ENCODE measurements at places on chromosomes 5 and 9.

- no peak for DNase-seq
These were observed 150.6 kb upstream of the PITX1 start for GRCh38 chr5:135184646-135185045.

DNA sequence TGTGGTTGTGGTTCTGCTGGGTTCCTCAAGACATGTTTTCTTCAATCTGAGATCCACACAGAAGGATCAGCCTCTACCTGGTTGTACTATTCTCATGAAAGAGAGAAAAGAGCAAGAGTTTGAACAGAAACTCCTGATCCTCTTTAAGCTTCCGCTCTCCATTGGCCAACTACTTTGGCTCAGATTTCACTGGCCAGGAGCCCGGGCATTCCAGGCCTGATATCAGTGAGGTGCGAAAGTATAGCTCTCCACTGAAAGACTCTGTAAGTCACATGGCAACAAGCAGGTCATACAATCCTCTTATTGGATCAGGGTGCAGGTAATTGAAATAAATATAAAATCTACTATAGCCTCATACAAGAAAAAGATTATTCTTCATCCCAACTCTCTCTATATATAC is 920.5 kb downstream of the TLE4 start:
- DNase-seq: no peak

GRCh38 chr9:76785501-76785900 is 21.3 kb downstream of the PCA3 start:
- no peak for DNase-seq

- DNase-seq: no peak
These were observed 11.0 kb upstream of the SH3RF2 start for GRCh38 chr5:145925353-145925752.

DNA sequence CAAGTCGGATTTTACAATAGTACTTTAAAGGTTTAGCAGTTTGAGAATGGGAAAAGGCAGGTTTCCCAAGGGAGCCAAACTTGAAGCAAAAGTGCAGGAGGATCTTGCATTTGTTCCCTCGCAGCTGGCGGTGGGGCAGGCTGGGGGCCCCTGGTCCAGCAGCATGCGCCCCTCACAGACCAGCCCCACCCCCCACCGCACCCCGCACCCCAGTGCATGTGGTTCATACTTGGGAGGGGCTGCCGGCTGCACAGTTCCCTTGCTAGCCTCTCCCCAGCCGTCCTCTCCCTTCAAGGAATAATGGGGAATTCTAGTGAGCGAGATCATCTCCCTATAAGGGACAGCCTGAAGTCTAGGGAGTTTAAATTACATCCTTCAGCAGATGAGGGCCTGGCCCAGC is 273.1 kb upstream of the IRX2 start:
- no peak for DNase-seq

GRCh38 chr5:134086943-134087305 is 27.6 kb upstream of the TCF7 start:
- no peak for DNase-seq

GRCh38 chr5:155700333-155700732 is 626.6 kb upstream of the SGCD start:
- no peak for DNase-seq

- DNase-seq: no peak
These were observed 10.3 kb downstream of the GBGT1 start for GRCh38 chr9:133153227-133154096.

DNA sequence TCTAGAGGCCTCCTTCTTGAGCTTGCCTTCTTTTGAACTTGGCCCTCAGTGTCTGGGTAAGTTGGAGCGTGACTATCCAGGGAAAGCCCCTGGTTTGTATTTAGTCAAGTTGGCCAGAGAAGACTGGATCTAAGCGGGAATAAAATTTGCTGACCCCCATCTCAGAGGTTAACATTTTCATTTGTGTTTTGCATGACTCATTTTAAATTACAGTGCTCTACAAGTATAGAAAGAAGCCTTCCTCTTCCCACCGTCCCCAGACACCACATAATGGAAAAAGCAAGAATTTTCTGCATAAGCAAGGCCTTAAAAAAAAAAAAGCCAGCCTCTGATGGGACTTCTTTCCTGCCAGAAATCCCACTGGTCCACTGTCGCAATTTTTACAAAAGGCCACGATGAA is 27.2 kb downstream of the PIK3R1 start:
- DNase-seq: no peak

DNA sequence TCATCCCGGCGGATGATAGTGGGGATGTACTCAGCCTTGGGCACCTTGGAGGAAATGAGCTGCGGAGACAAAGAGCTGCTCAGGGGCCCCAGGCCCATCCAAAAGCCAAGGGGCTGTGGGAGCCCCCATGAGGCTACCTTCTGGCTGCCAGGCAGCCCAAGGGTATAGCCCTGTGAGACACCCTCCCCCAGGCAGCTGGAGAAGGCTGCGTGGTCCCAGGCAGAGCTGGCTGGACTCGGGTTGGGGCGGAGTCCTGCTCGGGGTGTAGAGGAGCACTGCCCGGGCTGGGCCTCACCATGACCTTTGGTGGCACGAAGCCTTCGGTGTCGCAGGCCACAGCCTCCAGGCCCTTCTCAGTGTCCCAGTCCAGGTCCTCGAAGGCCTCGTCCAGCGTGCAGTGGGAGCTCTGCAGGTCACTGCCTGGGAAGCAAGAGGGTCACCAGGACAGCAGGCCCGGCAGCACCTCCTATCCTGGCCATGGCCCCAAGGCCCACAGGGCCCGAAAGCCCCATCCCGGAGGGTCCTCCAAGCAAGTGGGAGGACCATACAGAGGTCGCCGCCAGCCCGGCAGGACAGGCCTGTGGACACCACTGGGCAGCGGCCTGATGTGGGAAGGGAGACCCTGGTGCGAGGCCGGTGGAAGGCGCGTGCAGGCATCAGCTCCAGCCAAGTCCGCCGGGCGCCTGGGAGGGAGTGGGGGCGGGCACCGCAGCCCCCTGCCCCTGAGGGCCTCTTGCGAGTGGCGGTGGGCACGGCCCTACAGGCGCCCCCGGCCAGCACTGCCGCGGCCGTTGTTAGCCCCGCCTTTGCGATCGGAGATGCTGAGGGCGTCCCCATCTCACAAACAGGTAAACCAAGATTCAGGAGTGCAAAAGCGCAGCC is 6.1 kb downstream of the NSMF start:
- no peak for DNase-seq

DNA sequence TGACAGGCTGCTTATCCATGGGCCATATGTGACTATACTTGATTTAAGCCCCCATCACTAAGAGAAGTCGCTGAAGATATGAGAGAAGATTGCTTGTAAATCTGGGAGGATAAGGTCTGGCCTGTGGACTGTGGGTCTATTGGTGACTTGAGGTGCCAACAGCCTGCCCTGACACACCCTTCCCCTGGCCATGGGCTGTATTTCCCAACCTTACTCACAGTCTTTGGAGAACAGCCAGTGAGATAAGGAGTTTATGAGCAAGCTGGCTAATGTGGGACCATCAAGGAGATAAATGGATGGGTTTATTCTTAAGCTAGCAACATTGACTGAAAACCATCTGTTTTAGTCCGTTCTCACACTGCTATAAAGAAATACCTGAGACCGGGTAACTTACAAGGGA is 231.3 kb downstream of the ZSWIM6 start:
- no peak for DNase-seq

GRCh38 chr9:70420441-70421271 is 6.2 kb upstream of the KLF9 start:
- no peak for DNase-seq

- no peak for DNase-seq
These were observed 80.6 kb upstream of the SIMC1 start for GRCh38 chr5:176157656-176158055.

DNA sequence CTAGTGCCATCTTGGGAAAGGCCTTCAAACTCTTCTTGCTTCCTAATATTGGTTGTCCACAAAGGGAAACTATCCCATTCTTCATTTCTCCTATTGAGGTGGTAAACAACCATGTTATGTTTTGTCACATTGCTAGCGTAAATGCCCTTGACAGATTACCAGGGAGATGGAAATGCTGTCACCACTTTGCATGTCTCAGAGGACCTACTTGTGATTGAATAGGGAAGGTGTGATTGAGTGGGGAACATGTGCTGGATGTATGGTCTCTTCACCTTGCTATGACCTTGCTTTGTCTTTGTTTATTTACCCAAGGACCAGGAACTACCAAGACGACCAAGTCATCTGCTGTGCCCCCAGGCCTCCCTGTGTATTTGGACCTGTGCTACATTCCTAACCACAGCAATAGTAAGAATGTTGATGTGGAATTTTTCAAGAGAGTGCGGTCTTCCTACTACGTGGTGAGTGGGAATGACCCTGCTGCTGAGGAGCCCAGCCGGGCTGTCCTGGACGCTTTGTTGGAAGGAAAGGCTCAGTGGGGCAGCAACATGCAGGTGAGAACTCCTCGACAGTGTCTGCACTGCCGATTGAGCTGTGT is 96.1 kb downstream of the MAP1B start:
- no peak for DNase-seq

GRCh38 chr5:133867341-133867740 is 101.1 kb downstream of the C5orf15 start:
- no peak for DNase-seq

GRCh38 chr5:124647352-124647751 is 99.1 kb downstream of the ZNF608 start:
- DNase-seq: no peak

GRCh38 chr5:98106116-98107031 is 667.1 kb upstream of the RGMB start:
- DNase-seq: no peak

GRCh38 chr9:124284940-124285441 is 27.2 kb downstream of the NEK6 start:
- no peak for DNase-seq

GRCh38 chr5:38060354-38060753 is 198.0 kb upstream of the EGFLAM start:
- no peak for DNase-seq

- DNase-seq: no peak
These were observed 97.4 kb downstream of the NR3C1 start for GRCh38 chr5:143306040-143306439.

- no peak for DNase-seq
These were observed 74.0 kb downstream of the PRR16 start for GRCh38 chr5:120538149-120538548.

GRCh38 chr9:134027561-134027960 is 2.3 kb downstream of the BRD3OS start:
- no peak for DNase-seq

DNA sequence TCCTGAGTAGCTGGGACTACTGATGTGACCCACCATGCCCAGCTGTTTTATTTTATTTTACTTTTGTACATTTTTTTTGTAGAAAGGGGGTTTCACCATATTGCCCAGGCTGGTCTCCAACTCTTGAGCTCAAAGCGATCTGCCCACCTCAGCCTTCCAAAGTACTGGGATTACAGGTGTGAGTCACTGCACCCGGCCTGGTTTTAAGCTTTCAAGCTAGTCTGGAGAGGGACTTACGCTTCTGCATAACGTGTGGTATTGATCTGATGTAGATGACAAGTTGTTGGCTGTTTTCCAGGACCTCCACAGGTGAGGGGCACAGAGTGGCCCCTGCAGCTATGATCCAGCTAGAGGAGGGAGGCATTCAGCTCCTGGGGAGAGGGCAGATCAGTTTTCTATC is 6.8 kb upstream of the CCL21 start:
- DNase-seq: no peak

GRCh38 chr5:109563739-109564138 is 126.0 kb upstream of the MAN2A1 start:
- DNase-seq: no peak

DNA sequence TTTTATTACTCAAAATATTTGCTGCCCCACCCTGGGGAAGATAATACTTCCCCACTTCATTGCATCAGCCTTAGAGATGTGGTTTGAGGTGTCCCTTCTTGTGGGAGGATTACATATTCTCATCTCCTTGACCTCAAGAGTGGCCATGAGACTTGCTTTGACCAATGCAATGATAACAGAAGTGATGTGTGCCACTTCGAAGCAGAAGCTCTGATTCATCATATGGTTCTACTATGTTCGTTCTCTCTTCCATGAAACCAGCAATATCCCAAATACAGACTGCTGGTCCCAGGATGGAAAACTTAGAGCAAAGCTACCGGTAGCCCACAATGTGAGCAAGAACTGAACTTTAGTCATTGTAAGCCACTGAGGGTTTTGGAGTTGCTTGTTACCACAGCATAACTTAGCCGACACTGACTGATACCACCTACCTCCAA is 92.0 kb downstream of the THBS4 start:
- no peak for DNase-seq

GRCh38 chr5:82599692-82600091 is 321.5 kb upstream of the RPS23 start:
- no peak for DNase-seq

DNA sequence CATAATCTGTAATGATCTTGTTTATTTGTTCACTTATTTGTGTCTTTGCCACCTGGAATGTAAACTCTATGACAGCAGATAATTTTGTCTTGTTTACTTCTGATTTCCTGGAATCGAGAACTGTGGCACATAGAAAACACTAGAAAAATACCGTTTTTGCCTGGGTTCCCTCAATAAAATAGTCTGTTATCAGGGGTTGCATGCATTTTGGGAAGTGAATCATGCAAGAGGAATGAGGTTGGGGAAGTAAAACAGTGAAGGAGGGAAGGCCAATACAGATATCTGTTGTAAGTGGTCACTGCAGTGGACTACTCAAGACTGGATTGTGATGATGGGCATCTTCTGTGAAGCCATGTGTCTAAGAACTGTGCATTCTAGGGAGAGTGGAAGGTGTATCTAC is 45.2 kb upstream of the IL6ST start:
- DNase-seq: no peak

GRCh38 chr9:6450641-6451375 is 37.8 kb downstream of the UHRF2 start:
- no peak for DNase-seq

GRCh38 chr9:79236466-79236865 is 335.3 kb upstream of the TLE4 start:
- DNase-seq: no peak

- no peak for DNase-seq
These were observed 24.4 kb upstream of the FNIP1 start for GRCh38 chr5:131821221-131821620.

- no peak for DNase-seq
These were observed 1.1 kb downstream of the PLPP6 start for GRCh38 chr9:4662989-4663792.

- no peak for DNase-seq
These were observed 21.5 kb upstream of the DAB2 start for GRCh38 chr5:39446231-39446630.

GRCh38 chr5:115343855-115344254 is 47.4 kb upstream of the CCDC112 start:
- no peak for DNase-seq

DNA sequence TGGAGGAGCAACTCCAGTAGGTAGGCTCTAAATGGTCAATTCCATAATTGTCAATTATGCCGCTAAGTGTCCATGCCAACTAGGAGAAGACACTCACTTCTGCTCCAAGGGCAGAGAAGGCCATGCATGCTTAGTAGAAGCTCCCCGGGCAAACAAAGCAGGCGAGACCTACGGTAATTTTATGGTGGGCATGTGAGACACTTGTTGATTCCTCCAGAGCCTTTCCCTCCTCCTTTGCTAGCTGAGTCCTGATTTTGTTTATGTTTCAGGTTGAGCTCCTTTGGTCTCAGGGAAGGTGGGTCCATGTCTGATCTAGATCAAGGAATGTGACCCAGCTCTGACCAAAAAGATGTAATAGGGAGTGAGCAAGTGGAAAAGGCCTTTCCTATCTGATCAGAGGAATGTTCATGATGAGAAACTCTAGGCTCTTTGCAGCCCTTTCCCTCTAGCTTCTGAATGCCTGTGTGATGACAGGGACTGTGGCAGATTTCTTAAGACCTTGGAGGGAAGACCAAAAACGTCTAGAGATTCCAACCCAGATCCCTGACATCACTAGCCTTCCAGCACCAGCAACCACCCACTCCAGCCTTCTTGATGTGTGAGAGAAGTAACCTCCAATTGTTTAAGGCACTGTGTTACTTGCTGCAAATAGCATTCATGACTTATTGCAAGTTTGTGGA is 7.7 kb upstream of the CPEB4 start:
- no peak for DNase-seq

GRCh38 chr5:129630101-129630500 is 117.8 kb upstream of the MINAR2 start:
- DNase-seq: no peak
